ENCODE measurements at places on chromosomes 5 and 9.

GRCh38 chr5:38634568-38635369 is 78.3 kb upstream of the LIFR start:
- DNase-seq = no peak

- no peak for DNase-seq
Observed at GRCh38 chr9:116101516-116101915, 52.1 kb upstream of the PAPPA start.

- DNase-seq = no peak
Observed at GRCh38 chr5:2091921-2092320, 209.2 kb upstream of the IRX4 start.

DNA sequence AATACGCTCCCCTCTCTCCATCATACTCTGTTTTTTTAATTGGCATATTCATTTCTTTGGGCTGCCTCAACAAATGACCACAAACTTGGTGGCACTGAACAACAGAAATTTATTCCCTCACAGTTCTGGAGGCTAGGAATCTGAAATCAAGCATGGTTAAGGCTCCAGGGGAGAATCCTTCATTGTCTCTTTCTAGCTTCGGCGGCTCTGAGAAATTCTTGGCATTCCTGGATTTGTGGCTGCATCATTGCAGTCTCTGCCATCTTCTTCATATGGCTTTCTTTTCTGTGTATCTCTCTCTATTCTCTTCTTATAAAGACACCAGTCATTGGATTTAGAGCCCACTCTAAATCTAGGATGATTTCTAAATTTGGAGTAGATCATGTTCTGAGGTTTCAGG is 10.9 kb upstream of the SLC24A2 start:
- no peak for DNase-seq

GRCh38 chr9:110911659-110912418 is 126.4 kb downstream of the LPAR1 start:
- no peak for DNase-seq

- DNase-seq = no peak
Observed at GRCh38 chr5:58107704-58108103, 352.2 kb downstream of the PLK2 start.

- peak; percentile 3 for DNase-seq
Observed at GRCh38 chr9:122213589-122214413, 15.0 kb downstream of the LHX6 start.

DNA sequence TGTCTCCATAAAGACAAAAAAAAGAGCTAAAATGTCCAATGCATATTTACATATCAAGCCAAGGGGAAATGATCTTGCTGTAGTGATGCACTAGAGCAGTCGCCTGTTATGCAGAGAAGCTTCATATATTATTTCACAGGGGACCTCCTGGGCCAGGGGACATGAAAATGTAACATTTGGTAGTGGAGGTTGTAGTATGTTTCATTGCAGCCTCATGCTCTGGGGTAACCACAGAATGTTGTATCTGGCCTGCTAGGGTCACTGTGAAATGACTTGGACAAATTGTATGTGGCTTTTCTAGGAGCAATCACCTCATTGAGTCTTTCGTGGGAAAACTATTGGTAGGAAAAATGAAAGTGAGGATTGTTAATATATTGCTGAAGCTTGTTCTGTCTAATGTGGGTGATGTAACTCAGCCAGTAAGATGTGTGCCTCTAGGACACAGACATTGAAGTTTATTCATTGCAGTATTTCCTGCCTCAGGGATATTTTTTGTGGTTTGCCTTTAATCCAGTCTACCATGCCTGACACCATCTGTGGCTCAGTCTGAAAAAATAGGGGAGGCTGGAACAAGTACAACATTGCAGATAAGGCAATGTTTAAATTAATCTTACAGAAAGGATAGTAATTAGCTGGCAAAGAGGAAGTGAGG is 430.8 kb upstream of the TNC start:
- no peak for DNase-seq

- DNase-seq = no peak
Observed at GRCh38 chr5:164353155-164353554, 847.7 kb downstream of the MAT2B start.

- no peak for DNase-seq
Observed at GRCh38 chr9:134489621-134490408, 151.8 kb upstream of the COL5A1 start.

- no peak for DNase-seq
Observed at GRCh38 chr9:110977259-110977709, 61.0 kb downstream of the LPAR1 start.

DNA sequence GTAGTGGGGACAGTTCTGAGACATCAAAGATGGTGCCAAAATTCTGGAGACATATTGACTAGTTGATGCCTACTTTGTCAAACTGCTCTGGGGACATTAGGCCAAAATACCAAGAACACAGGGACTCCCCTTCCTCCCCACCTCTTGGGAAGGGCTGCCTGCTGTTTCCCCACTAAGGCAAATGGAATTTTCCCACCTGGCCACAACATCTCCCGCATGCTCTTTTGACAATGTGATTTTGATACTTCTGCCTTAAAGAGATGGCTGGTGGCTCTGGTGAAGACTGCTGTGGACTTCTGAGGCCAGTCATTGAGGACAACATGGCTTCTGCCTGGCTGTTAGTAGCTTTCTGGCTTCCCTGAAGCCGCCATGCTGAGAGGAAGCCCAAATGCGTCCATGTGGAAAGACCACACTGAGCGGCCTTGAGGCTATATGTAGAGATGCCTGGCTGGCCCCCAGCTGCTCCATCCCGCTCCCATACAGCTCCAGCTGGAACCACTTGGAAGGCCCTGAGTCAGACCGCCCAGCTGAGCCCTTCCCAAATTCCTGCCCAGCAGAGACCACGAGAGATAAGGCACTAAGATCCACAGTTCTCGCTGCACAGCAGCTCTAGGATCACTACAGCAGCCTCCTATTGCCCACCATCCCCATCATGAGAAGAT is 226.7 kb downstream of the SYK start:
- no peak for DNase-seq

- DNase-seq = no peak
Observed at GRCh38 chr5:112192866-112193265, 226.2 kb downstream of the EPB41L4A start.

GRCh38 chr5:159083548-159084452 is 15.9 kb downstream of the EBF1 start:
- DNase-seq = no peak

DNA sequence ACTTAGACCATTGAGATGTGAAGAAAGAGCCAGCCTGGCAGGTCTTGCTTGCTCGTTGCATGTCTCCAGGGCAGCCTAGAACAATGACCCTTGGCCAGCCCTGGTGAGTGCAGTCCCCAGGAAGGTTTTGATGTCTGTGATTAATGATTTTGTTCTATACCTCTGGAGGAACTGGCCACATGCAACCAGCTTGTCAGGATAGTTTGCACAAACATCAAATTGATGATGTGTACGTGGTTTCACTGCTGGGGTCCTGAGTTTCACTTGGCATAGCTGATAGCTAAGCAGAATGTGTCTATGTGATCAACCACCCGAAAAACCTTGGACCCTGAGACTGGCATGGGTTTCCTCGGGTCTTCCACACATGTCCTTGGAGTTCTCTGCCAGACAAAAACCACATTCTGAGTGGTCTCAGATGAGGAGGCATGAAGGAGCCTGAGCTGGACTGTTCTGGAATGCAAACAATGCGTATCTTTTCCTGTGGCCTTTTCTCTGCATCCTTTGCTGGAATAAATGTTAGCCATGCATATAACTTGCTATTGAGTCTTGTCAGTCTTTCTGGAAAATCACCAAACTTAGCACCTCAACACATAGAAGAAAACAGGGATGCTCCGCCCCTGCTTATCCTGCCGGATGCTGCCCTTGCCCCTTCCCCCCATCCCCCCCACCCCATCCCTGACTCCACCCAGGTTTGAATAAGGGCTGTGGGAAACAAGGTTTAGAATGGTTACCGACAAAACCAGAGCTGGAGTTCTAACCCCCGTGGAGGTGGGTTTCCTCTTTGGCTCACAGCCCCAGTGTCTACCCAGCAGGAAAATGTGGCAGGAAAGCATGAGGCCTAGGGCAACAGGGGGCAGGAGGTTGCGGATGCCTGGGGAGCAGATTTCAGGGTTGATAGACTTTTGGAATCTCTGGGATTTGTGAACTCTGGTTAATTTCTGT is 50.1 kb upstream of the ANKRD33B start:
- DNase-seq = no peak

- DNase-seq = no peak
Observed at GRCh38 chr9:137074657-137075274, 2.6 kb upstream of the UAP1L1 start.

GRCh38 chr9:90851444-90851843 is 49.8 kb downstream of the SYK start:
- no peak for DNase-seq

GRCh38 chr9:108521063-108521590 is 334.7 kb downstream of the ACTL7B start:
- no peak for DNase-seq

GRCh38 chr5:76943006-76943405 is 9.8 kb upstream of the CRHBP start:
- DNase-seq = no peak
